ENCODE measurements at places on chromosomes 4 and X.

- peak; percentile 1 for DNase-seq
Observed at GRCh38 chrX:38882894-38883626, 81.8 kb downstream of the MID1IP1 start.

DNA sequence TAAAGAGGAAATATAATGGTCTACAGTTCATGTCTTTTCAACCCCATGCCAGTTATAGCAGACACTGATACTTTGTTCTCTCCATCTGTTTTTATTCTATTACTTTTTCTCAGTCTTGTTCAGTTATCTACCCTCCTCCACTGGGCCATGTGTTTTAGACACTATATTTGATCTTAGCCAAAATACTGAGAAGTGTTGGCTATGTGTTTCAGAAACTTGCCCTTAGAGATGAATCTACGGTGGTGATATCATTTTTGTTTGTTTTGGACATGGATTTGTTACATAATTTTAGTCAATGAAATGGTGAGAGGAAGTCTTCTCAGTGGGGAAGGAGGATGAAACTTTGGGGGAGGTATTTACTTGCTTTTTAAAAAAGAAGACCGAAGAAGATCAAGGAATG, 211.5 kb upstream of the DDX53 start:
- no peak for DNase-seq

DNA sequence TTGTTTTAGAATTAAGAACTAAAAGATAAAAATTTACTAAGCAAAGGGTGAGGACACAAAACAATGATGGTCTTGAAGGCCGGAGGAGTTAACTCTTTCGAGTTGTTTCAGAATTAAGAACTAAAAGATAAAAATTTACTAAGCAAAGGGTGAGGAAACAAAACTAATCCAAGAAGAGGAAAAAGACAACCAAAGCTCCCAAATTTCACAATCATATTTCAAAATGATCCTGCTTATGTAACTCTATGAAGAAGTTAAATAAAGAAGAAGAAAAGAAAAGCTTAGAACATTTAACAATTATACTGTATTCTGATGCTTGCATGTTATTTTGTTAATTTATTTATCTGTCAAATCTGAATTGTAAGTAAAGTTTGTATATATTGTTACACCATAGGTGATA, 154.8 kb upstream of the SLIT2 start:
- DNase-seq, result no peak

- no peak for DNase-seq
Observed at GRCh38 chr4:184550476-184550875, 76.1 kb upstream of the IRF2 start.

- no peak for DNase-seq
Observed at GRCh38 chrX:126815806-126816205, 3.7 kb upstream of the PRR32 start.

DNA sequence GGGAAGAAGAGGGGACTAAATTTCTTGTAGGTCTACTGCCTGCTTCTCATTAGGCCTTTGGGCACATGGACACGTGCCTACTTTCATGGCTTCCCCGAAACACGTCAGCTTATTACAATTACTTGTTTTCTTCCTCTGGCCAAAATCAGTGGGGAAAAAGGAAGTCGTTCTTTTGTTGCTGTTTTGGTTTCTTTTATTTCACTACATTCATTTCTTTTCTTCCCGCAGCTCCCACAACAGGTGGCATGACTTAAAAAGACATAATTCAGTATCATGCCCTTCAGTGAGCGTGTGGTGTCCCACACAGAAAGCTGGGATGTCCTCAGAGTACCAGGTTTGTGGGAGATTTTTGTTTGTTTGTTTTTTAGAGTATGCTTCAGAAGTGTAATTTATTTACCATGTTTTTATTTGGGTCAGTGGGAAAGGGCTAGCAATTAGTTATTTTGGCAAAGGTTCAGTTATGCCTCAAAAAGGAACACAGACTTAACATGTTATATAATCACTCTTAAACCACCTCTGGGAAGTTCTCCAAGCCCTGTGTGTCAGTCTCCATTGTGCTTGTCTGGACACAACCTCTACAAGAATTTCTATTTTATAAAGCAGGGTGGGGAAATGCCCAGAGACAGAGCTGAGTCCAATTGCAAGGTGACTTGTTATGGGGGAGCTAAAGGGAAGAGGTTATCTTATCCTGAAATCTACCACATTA, 44.2 kb upstream of the SPRY1 start:
- DNase-seq, result peak; percentile 64

DNA sequence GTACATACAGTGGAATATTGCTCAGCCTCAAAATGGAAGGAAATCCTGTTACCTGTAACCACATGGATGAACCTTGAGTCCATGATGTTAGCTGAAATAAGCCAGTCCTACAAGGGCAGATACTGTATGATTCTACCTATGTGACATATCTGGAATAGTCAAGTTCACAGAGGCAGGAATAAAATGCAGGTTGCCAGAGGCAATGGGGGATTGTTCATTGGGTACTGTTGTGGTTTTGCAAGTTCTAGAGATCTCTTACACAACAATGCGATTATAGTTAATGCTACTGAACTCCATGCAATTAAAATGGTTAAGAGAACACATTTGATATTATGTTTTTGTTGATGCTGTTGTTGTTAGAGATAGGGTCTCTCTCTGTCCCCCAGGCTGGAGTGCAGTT, 74.6 kb downstream of the SHROOM2 start:
- no peak for DNase-seq

GRCh38 chr4:109294006-109294405, 8.5 kb downstream of the COL25A1 start:
- peak; percentile 17 for DNase-seq

GRCh38 chrX:85113746-85114145, 110.1 kb downstream of the APOOL start:
- DNase-seq, result no peak

- peak; percentile 65 for DNase-seq
Observed at GRCh38 chrX:74133156-74133796, 170.7 kb upstream of the ZCCHC13 start.

GRCh38 chrX:9902656-9903055, 64.5 kb upstream of the CLDN34 start:
- DNase-seq, result no peak

DNA sequence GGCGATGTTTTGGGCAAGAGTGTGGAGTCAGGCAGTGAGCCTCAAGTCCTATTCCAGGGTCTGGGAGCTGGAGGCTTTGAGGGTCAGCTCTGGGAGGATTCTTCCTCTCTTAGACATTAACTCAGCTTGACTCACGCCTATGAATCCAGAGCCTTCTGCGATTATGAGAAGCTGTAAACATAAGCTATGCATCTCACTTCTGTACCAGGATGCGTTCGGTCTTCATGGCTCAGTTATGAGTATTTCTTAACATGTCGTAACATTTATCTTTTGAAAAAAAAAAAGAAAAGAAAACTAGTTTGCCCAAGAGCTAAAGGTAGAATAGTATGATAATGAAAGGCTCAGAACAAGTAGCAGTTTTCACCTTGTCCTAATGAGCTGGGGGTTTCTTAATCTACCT, 4.6 kb downstream of the SHROOM2 start:
- no peak for DNase-seq

DNA sequence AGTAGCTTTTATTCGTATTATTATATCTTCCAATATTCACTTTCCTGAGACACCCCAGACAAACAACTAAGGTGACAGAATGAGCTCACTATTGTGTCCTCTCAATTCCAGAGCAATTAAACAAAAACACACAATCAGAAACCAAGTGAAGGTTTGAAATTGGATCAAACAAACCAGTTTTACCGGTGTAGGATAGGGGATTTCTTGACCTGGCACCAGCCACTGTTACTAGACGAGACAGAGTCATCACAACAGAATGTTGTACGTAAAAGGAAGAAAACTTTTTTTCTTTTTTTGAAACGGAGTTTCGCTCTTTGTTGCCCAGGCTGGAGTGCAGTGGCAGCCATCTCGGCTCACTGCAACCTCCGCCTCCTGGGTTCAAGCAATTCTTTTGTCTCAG, 43.7 kb downstream of the LDOC1 start:
- no peak for DNase-seq

GRCh38 chr4:7635445-7636239, 200.9 kb upstream of the PSAPL1 start:
- DNase-seq, result no peak

- no peak for DNase-seq
Observed at GRCh38 chrX:29826742-29827141, 388.6 kb upstream of the MAGEB2 start.

DNA sequence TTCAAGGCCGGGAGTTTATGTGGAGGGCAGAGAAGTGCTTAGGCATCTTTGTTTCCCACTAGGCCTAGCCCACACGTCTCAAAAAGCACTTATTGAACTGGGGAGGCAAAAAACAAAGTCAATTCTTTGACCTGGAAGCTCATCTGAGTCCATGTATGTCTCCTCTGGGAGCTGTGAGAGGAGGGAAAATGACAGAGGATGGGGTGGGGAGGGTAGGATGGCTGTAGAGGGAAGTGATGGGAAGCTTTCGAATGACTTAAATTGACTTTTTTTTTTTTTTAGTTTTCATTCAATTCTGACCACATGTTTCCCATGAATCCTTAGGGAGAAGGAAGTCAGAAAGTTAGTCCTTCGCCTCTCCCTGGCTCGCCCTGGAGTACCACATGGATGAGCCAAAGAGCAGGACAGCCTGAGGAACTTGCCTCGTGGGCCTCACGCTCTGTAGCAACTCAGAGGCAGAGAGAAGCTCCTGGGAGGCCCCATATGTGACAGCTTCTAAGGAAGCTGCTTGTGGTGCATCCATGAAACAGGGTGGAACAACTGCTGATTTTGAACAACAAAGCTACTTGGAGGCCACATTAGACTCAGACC, 45.0 kb downstream of the NHSL2 start:
- no peak for DNase-seq

GRCh38 chr4:46270986-46271596, 118.8 kb downstream of the GABRA2 start:
- peak; percentile 0 for DNase-seq

GRCh38 chr4:156659570-156659969, 312.0 kb downstream of the PDGFC start:
- no peak for DNase-seq

GRCh38 chrX:150473371-150473770, 95.0 kb upstream of the MTM1 start:
- DNase-seq, result no peak

GRCh38 chr4:122636697-122637096, 15.8 kb upstream of the IL21 start:
- DNase-seq, result no peak

DNA sequence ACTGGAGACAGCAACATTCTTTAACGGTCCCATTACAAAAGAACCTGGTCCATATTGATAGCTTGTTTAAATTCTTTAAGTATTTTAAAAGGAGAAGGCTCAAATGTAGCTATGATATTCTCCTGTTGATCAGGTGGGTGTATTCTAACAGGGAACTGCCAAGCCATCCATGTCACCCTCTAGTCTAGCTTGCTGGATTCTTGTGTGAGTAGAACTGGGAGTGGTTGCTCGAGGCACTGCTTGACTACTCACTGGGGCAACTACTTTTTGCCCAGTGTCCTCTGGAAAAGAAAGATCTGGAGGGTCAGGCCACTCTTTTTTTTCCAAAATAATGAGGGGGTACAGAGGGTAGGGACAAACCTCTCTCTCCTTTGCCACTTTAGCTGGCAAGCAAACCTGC, 155.1 kb downstream of the ZNF518B start:
- no peak for DNase-seq

- DNase-seq, result no peak
Observed at GRCh38 chrX:14554131-14554715, 24.9 kb downstream of the GLRA2 start.

- DNase-seq, result peak; percentile 10
Observed at GRCh38 chr4:74933562-74934015, 673 bp downstream of the PARM1 start.

DNA sequence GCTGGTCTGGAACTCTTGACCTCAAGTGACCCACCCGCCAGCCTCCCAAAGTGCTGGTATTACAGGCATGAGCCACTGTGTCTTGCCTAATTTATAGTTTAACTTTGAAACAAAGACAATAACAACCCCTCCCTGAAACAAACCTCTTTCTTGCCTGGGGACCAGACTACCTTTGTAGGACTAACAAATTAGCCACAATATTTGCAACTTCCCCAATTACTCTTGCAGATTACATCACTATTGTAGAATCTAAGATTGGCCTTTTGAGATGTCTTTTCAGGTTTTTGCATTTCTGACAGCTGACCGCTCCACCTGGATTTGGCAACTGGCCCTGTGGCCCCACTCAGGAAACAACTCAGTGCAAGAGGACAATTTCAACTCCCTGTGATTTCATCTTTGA, 84.8 kb downstream of the AKAP4 start:
- no peak for DNase-seq

- no peak for DNase-seq
Observed at GRCh38 chr4:179007755-179008154, 1565.5 kb upstream of the AGA start.

GRCh38 chr4:18975916-18976808, 954.6 kb upstream of the LCORL start:
- no peak for DNase-seq

DNA sequence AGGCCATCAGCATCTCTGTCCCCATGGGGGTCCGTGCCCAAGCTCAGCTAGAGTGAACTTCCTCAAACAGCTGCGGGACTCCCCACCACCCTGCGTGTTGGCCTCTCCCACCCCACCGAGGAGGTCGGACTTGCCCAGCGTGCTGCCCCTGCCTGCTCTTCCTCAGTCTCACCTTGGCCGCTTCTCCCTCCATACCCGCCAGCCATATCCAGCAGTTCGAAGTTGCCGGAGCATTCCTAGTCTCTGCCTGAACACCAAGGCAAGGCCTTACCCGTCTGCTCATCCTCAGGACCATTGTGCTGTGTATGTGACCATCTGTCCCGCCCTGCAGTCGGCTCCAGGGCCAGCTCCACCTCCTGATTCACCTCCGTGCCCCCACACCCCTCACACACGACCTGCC, 84.5 kb downstream of the WFS1 start:
- no peak for DNase-seq

DNA sequence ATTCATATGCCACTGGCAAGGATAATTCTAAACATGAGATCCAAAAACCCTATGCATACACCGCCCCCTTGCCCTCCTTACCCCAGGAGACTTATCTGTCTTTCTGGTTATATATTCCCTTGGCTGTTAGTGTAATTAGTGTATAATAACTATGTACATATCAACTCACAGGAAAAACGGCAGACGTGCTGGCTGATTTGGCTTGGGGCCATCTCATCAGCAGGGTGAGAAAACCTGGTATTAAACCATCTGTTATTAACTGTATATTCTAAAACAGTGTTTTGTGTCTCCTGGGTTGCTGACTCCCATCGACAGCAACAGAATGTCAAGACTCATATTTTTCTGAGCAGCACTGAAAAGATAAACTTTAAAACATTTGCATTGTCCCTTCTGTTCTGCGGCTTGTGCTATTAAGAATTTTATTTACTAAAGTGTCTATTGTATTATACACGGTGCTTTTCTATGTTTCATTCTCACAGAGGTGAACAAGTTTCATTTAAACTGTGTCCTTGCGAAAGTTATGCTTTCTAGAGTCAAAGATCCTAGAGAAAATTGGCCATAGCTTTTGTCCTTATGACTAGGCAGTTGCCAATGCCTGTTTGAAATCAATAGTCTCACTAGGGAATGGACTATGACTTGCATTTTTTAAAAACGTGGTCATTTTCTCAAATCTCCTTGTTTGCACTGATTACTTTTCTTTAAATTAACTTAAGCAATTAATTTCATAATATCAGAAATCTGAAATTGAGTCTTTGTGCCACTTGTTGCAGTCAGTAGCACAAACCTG, 211.5 kb upstream of the MID1 start:
- no peak for DNase-seq

- no peak for DNase-seq
Observed at GRCh38 chr4:1509366-1509765, 103.1 kb upstream of the NKX1-1 start.

All from dermis blood vessel endothelial cell (primary cell).